ENCODE measurements at places on chromosomes 7 and 10.

DNA sequence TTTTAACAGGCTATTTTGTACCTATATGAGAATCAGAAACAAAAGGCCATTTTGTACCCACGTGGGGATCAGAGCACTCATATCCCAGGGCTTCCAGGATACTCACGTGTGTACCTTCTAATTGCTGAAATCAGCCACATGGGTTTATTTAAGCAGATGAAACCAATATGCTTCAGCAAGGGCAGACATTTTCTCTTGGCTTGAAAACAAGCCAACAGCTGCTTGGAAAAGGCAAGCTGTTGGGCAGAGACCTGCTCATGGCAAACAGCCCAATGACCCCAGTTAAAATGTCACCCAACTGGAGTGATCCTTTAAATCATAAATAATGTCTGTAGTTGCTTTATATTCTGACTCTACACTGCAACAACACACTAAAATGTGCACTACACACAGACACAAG lies 26.5 kb upstream of the TOMM7 start:
- no peak for DNase-seq

DNA sequence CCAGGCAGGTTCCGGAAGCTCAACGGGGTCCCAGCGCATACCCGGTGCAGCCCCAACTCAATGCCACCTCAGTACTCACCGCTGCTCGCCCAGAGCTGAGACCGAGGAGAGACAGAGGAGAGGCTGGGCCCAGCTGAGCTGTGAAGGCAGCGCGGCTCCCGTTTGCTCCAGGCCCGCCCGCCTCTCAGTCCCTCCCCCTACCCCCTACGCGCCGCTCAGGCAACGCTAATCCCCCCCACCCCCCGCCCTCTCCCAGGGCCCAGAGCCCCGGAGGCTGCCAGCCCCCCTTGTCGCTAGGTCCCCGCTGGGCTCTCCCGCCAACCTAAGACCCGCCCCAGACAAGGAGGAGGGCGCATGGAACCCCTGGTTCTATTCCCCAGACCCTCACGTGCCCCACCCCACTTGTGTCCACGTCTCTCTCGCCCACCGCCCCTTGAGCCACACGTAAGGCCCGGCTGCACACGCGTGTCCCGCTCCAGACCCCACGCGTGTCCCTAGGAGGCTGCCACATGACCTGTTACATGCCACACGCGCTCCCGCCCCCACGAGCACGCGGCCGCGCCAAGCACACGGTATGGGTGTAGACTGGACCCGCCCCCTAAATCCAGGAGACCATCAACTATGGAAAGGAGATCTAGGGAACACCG lies at the start of gene PSD:
Gene PSD, minus strand, starts transcription at position 164 of the 647 bp plus-strand sequence. CDS start 1,747 bp downstream, outside the sequence.
- no peak for DNase-seq

DNA sequence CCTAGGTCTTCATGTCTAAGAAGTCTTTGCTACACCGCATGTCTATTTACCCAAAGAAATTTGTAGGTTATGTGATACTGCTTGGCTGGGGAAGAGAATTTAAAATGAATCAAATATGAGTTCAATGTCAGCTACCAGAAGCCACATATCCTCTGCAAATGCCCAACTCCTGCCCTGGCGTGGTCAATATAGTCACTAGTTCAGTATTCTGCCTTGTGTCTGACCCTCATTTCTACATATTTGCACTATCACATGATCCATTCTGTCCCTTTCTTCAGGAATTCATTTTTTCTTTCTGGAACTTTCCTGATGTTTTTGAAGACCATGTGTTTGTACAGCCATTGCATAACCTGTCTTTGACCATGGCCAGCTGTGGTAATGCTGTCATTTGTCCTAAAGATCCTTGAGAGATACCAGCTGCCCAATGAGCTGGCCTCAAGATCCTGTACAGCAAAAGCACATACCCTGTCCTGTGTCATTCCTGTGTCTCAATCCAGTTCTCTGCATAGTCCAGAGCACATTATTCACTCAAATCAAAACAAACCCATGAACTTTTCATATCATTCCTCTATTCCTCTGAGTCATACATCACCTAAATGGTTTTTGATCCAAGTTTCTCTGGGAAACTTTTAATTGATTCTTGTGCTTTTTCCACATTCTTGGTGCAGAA lies 524.5 kb downstream of the PARD3 start:
- DNase-seq: peak; percentile 41

GRCh38 chr10:10658172-10658785 lies 359.4 kb upstream of the CELF2 start:
- DNase-seq: no peak

Measured in AG04449 (cell line).